Bronchial smooth muscle cell (primary cell): ENCODE measurements at places on chromosomes 2 and 18. TPM values are rescaled to one million over a fixed set of nuclear protein-coding genes. Genes with fewer than 3 reads are reported as not detected.

Gene ANTXR1
- 29.9 and 31.8 TPM in 2 replicates for total RNA-seq

Gene AGXT
- total RNA-seq, result not detected in 2 replicates

Gene ALPI
- not detected in 2 replicates for total RNA-seq

Gene TWIST2
- total RNA-seq, result 73.3 and 77.3 TPM in 2 replicates

Gene IL36RN
- not detected in 2 replicates for total RNA-seq

Gene BBS5
- total RNA-seq, result 5.7 and 6.4 TPM in 2 replicates

Gene IL37
- total RNA-seq, result not detected in 2 replicates

Gene MDH1B
- 3.2 TPM in 2 replicates for total RNA-seq

Gene GFPT1
- total RNA-seq, result 32.5 and 34.4 TPM in 2 replicates
